ENCODE measurements at places on chromosomes 5 and 9. TPM values are rescaled to one million over a fixed set of nuclear protein-coding genes. Genes with fewer than 3 reads are reported as not detected.

HEMGN gene
- 0.33 TPM for total RNA-seq

ZNF354B gene
- 4.6 TPM for total RNA-seq

C5 gene
- 386 TPM for total RNA-seq

FOXI1 gene
- not detected for total RNA-seq

TMEM215 gene
- total RNA-seq: not detected

CCL27 gene
- total RNA-seq: not detected

PGM5 gene
- total RNA-seq: 2.9 TPM

RNF183 gene
- total RNA-seq: 0.20 TPM

CCDC192 gene
- total RNA-seq: not detected

ANKRD18A gene
- 1.6 TPM for total RNA-seq

PCDHA9 gene
- not detected for total RNA-seq

SPINK13 gene
- total RNA-seq: not detected

GLRA1 gene
- not detected for total RNA-seq

AQP7 gene
- total RNA-seq: 30.7 TPM

SERF1B gene
- total RNA-seq: 6.2 TPM

LCN15 gene
- not detected for total RNA-seq

PRDM9 gene
- 0.08 TPM for total RNA-seq

F2RL2 gene
- 0.28 TPM for total RNA-seq

ELOVL7 gene
- total RNA-seq: 0.60 TPM

PRR16 gene
- not detected for total RNA-seq

PCDH12 gene
- total RNA-seq: 3.0 TPM

GARNL3 gene
- total RNA-seq: 7.4 TPM

DND1 gene
- total RNA-seq: 1.8 TPM

MAMDC2 gene
- 0.48 TPM for total RNA-seq

CER1 gene
- not detected for total RNA-seq

SFXN1 gene
- 81.0 TPM for total RNA-seq

INSL6 gene
- not detected for total RNA-seq
